ENCODE measurements at places on chromosomes 3 and 15. TPM values are rescaled to one million over a fixed set of nuclear protein-coding genes. Genes with fewer than 3 reads are reported as not detected.

DNA sequence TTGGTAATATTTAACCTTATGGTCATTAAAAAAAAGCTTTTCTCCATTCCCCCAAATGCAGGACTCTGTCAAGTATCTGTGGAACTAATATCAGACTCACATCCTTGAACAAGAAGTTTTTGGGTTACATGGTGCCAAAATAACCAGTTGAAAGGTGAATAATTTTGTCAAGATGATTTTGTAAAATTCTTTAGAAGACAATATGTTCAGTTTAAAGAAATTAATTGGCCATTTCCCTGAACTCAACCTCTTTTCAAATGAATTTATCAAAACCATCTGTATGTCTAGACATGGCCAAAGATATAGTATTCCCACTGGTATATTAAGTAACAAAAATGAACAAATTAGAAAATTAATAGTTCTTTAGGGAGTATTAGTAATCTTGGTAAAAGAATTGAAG, 280.5 kb downstream of the MBNL1 start:
- H3K4me3 ChIP-seq: no peak overlapping the region
- no peaks in the 10 kb centered on the region for H3K36me3 ChIP-seq
- no peaks in the 10 kb centered on the region for H3K4me1 ChIP-seq
- H3K27ac ChIP-seq: no peak overlapping the region
- DNase-seq: no peak

ZNF770 gene
- 50.6 TPM for total RNA-seq

- H3K4me3 ChIP-seq: no peak overlapping the region
- H3K27ac ChIP-seq: no peak overlapping the region
- H3K36me3 ChIP-seq: peaks cover 4% of the 10 kb centered on the region
- H3K27me3 ChIP-seq: no peaks in the 10 kb centered on the region
- no peaks in the 10 kb centered on the region for H3K4me1 ChIP-seq
Measured at GRCh38 chr15:35481992-35482391, 64.0 kb downstream of the DPH6 start.

DNA sequence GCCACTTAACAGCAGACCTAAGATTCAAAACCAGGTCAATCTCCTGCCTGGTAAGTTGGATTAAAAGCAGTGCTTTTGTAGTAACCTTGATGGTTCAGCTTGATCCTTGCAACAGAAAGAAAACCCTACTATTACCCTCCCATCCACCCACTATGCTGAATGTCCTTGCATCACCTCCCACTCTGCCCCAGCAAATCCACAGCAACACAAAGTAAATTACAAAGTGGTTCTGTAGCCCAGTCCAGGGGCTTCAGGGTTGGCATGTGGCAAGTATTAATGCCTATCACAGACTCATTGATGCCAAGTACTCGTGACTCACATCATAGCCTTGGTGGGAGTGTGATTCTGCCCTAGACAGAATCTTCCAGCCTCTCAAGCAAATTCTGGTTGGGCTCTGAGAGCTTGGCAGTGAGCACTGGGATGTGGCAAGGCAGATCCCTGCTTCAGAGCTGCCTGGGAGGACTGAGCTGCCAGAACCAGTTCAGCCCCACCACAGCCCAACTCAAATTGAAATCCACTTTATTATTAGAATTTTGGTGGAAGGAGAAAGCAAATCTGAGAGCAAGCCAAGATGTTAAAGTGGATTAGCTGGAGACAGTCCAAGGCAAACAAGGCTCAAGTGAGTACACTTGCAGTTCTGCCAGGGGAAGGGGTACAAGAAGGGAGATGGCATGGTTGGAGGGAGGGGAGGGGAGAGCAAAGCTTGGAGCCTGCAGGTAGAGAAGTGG, 225.8 kb upstream of the UMPS start:
- no peak for DNase-seq
- H3K27me3 ChIP-seq: peaks cover 7% of the 10 kb centered on the region
- H3K36me3 ChIP-seq: no peaks in the 10 kb centered on the region
- H3K4me1 ChIP-seq: no peaks in the 10 kb centered on the region
- no peak overlapping the region for H3K4me3 ChIP-seq

DNA sequence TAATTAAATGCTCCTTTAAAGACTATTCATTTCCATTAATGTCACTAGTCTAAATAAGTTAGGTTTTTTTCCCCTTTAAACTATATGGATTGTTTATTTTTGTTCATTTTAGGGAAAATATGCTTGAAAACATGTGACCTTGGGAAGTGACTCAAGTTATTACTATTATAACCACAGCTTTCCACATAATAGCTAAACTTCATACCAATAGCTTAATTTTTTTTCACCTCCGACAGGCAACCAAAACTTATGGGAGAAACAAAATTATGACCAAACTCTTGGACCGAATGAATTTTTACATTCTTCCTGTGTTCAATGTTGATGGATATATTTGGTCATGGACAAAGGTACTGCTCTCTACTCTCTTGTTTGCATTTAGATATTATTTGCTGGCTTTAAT, 16.2 kb downstream of the CPA3 start:
- H3K27me3 ChIP-seq: peaks cover 5% of the 10 kb centered on the region
- no peak overlapping the region for H3K4me3 ChIP-seq
- H3K27ac ChIP-seq: no peak overlapping the region
- no peaks in the 10 kb centered on the region for H3K4me1 ChIP-seq
- no peak for DNase-seq

Measured in activated T-helper 1 cell treated with anti-CD3 and anti-CD28 coated beads, Interleukin-12 subunit alpha, Interleukin-12 subunit beta, Interleukin-2, Interleukin-4 antibody, amounts not matched to agents 30 ng/mL and 10 ng/mL and 1 ng/mL, durations not matched to agents 14 hours and 24 hours and 36 hours (primary cell).